ENCODE measurements at places on chromosomes 3 and 15. TPM values are rescaled to one million over a fixed set of nuclear protein-coding genes. Genes with fewer than 3 reads are reported as not detected.

The PTPRG gene
- total RNA-seq, result 29.0 TPM

The CDHR4 gene
- total RNA-seq, result not detected

The CSTA gene
- total RNA-seq, result 5.5 TPM

The GOLGA8M gene
- 1.3 TPM for total RNA-seq

The SPTBN5 gene
- 3.0 TPM for total RNA-seq

The SI gene
- total RNA-seq, result not detected

The NBEAL2 gene
- 10.9 TPM for total RNA-seq

The PLCB2 gene
- 12.3 TPM for total RNA-seq

The CLDN11 gene
- 3.2 TPM for total RNA-seq

The HEG1 gene
- total RNA-seq, result 102 TPM

The GOLGA8T gene
- 0.13 TPM for total RNA-seq

The CPA3 gene
- 1.6 TPM for total RNA-seq

The TNFAIP8L3 gene
- 2.2 TPM for total RNA-seq

The MEX3B gene
- 2.3 TPM for total RNA-seq

The LEKR1 gene
- 0.72 TPM for total RNA-seq

The SEMA5B gene
- total RNA-seq, result 1.3 TPM

Data from heart right ventricle (tissue), 16 donors.